Caudate nucleus (tissue), 63 donors: ENCODE measurements at places on chromosomes 4 and X.

DNA sequence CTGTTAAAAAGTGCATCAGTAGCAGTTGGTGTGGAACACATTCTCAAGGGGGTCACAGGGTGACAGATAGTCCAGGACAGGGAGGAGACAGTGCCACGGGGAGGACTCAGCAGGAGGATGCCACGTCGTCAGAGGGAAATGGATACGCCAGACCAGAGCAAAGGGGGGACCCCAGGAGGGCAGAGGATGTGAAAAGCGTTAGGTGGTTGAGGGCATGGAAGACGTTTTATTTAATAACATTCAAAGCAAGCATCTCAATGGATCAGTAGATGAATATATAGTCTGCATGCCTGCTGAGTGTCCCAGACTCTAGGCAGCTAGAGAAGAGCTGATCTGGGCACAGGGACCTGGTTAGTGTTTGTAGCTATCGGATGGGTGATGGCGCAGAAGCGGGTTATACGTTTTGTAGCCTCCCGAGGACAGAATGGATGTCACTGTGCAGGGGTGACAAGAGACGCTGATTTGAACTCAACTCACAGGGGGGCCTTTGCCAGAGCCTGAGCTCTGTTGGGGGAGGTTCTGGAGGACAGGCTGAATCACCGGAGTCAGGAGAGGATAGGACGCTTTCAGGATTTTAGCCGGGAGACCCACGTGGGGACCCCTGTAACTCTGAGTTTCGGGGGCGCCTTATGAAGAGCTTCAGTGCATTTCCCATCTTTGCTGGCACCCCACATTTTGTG is 81.3 kb downstream of the STOX2 start:
- DNase-seq, result no peak

DNA sequence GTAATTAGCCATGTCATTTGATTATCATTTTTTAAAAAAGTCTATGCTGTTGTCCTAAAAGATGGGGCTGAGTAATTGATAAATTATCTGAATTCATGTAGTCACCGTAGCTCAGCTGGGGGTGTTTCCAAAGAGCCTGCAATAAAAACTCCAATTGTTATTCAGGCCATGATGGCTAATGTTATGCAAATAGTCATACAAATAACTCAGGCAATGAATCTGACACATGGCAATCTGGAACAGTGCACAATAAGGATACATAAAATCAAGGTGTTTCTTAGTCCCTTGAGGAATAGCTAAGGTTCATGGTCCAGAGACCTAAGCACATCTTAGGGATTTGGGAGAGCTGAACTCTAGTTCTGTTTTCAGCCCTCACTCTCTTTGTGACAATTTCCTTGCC is 15.2 kb downstream of the MMRN1 start:
- no peak for DNase-seq

DNA sequence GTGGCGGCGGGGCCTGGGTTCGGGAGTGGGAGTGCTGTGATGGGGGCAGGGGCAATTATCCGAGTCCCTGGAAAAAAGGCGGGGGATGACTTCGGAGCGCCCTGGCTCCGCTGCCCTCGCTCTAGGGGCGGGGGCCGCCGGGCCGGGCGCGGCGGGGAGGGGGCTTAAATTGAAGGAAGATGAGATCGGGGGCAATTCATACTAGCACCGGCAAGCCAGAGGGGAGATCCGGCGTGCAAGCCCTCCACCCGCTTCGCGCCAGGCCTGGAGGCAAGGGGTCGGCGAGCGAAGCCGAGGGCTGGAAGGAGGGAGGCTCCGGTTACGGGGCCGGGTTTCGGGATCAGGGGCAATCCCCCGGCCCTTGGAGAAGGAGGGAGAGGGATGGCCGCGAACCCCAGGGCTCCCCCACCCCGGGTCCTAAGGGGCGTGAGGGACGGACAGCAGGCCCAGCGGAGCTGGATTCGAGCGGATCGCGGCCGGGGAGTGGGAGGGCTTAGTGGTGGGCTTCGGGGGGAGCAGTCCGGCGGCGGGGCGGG is 1.2 kb downstream of the BCORL1 start:
- DNase-seq, result no peak

GRCh38 chr4:148056879-148057278 is 325.0 kb downstream of the ARHGAP10 start:
- peak; percentile 39 for DNase-seq

DNA sequence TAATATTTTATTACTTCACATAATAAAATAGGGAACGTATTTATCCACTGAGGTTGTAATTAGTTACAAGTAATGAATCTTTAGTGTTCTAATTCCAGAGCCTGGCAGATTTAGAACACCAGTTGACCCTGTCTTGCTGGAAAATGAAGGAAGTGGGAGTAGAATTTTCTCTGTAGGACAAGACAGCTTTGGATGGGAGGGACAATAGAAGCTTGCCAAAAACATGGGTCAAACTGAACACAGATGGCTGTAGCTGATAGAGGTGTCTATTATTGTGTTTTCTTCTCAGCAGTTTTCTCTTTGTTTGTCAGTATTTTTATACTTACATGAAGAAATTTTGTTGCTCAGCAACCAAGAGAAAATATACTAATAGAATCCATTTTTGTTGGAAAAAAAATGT is 20.2 kb downstream of the FAT4 start:
- DNase-seq, result no peak

GRCh38 chrX:68650491-68650890 is 3.0 kb downstream of the STARD8 start:
- DNase-seq, result no peak
